ENCODE measurements at places on chromosomes 16 and 17. TPM values are rescaled to one million over a fixed set of nuclear protein-coding genes. Genes with fewer than 3 reads are reported as not detected.

CES5A gene
- polyA plus RNA-seq = not detected

DNA sequence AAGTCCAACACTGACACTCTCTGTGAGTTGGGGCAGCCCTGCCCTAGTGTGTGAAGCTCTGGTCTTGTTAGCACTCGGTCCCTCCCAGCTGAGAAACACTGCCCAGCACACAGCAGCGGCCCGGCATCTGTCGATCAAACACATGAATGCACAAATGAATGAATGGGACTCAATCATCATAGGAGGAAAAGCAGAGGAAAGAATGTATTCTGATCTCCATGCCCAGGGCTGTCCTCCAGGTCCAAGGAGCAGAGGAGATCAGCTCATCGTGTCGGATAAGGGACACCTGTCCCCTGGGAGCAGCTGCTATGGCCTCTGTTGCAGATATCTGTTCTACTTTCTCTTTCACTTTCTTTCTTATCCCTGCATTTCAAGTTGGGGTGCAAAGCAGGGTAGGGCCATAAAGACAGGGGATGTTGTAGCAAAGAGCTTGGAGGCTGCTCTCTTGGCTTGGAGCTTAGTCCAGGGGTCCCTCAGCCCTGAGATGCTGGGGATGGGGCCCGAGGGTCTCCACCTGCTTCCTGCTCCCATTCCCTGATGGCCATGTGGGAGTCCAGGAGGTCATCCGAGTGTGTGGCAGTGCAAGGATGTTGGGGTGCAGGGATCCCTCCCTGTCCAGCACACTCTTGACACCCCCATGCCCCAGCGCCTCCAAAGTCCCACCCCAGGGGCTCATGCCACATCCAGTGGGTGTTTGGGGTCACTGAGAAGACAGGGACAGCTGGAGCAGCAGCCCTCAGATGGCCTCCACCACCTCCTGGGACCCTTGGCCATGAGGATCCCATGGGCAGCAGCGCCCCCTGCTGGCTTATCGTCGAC is 88.2 kb downstream of the IRF8 start:
- DNase-seq = no peak

DNA sequence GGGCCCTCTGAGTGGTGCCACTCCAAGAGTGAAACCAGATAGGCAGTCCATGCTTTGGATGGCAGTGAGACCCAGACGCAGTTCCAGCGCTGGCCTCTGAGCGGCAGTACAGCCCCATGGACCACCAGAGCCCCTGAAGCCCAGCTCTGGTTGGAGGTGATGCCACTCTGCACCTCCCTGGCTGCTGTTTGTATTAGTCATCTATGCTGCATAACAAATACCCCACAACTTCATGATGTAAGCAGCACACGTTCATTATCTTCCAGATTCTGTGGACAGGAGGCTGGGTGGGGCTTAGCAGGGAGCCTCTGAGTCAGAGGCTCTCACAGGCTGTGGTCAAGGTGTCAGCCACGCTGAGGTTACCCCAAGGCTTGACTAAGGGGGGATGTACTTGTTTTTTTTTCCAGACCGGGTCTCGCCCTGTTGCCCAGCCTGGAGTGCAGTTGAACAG is 5.1 kb upstream of the NME4 start:
- no peak for DNase-seq

- DNase-seq = no peak
Measured at GRCh38 chr17:34852614-34853013, 108.6 kb downstream of the CCT6B start.

- no peak for DNase-seq
Measured at GRCh38 chr17:67489273-67489672, 112.2 kb downstream of the PITPNC1 start.

GRCh38 chr17:32288615-32289014 is 23.0 kb downstream of the RHBDL3 start:
- DNase-seq = no peak

GRCh38 chr17:36949461-36949927 is 740 bp downstream of the AATF start:
- DNase-seq = no peak

DNA sequence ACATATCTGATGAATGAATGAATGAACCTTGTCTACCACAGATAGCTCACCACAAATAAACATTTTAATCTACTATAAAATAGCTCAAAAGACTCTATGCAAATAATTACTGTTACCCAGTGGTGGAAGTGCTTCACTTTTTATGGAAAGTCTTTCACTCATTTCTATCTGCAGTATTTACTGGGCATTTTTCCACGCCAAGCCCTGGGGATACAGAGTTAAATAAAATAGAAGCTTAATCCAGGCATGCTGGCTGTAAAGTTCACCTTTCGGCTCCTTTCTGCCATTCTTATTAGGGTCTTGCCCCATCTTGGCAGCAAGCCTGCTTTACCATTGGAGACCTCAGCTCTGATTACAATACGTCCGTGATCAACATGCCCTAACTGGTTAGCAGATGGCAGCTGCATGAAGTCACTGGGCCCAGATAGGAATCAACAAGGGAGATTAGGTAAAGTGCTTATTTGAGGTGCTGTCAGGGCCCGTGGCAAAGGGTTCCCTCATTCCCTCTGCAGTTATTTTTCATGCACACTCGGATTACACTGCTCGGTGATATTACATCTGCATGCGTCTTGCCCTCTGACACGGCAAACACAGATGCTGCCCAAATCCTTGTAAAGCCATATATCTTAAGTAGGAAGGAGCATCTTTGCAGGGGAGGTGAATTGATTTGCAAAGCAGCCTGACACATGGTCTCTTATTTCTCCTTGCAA is 648.9 kb downstream of the WWOX start:
- DNase-seq = peak; percentile 12

Data from left renal pelvis (tissue), 4 donors.